EL (cell line): ENCODE measurements at places on chromosomes 4 and X.
A peak's percentile ranks its signal among the peaks of the same experiment; 100 is the strongest.

GRCh38 chr4:42150653-42151567, 1.5 kb downstream of the BEND4 start:
- DNase-seq = no peak

GRCh38 chr4:6239968-6240367, 29.7 kb upstream of the WFS1 start:
- no peak for DNase-seq

GRCh38 chrX:45623266-45623665, 422.6 kb upstream of the DIPK2B start:
- DNase-seq = peak; percentile 87

DNA sequence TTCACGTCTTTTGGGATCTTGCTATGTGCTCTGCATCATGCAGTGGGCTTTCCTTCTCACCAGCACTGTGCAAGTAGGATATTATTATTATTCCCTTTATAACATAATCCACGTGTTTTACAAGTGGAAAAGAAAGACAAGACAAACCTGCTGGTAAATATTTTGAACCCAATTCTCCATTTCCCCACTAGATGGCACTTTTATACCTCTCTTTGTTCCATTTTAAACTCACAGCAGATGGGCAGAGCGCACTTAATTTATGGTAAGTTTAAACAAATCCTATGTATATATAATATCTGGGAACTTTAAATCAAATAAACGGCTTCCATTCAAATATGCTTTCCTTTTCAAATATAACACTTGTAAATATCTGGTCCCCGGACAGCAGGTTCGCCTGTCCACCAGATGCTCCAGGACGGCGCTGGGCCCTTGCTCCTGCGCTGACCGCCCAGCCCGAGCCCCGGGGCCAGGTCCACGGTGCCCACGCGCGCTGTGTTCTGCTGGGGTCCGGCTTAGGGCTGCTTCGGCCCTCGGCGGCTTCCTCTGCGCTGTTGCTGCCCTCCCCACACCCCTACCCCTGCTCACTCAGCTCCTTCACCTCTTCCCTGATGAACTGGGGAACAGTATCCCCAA, 31.1 kb downstream of the F11 start:
- DNase-seq = peak; percentile 54

- DNase-seq = no peak
Observed at GRCh38 chr4:182380771-182381181, 137.6 kb downstream of the TENM3 start.

- DNase-seq = peak; percentile 23
Observed at GRCh38 chrX:141278306-141278705, 36.0 kb upstream of the SPANXC start.

DNA sequence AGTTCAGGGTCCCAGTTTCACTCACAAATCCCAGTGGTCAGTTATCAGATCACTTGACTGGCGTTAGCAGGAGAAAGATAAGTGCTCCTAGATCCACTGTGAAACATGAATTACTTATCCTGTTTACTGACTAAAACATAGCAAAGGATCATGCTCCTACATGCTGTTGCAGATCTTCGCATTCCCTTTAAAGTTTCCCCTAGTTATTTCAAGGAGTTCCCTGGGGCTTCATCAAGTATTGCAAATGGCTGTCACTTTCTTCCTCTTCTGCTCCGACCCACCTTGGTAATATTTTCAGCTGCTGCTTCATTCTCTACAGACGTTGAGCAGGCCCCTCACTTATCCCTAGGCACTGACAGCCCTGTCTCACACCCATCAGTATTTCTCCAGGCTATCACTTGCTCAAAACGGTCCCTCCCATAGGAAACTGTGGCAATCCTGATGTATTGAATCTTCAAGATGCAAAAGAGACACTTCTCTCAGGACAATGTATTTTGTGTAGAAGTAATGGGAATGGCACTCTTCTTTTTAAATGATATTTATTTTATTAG, 466.0 kb downstream of the INPP4B start:
- no peak for DNase-seq

DNA sequence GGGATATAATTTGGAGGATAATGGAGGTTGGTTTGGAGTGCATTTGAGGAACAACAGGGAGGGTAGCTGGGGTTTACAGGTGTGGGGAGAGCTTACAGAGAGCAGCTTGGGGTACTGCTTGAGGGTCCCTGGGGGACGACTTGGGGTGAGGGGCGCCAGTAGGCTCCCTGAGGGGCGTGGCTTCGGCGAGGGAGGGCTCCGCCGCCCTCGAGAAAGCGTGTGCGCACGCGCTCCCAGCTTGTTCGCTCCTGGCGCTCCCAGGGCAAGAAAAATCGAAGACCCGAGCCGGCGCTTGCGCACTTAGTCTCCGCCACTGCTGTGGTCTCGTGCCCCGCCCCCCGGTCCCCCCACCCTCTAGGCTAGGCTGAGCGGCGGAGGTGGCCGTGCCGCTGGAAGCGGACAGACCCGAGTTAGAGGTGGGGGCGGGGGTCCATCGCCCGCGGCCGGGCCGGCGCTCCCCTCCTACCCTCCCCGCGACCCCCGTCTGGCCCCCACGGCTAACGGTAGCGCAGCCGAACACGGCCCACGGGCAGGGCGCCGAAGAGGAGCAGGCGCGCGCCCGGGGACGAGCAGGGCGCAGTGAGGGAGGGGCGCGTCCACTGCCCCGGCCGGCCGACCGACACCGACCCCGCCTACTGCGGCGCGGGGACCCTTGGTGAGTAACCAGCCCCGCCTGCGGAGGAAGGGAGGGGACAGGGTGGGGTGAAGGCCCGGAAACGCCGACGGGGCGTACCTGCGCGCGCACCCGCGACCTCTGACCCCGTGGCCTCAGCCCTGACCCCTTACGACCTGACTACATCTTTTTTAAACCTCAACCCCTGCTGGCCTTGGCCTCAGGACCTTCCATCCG, 5.4 kb upstream of the CCDC120 start:
- peak; percentile 46 for DNase-seq

- no peak for DNase-seq
Observed at GRCh38 chr4:102578819-102579218, 77.7 kb downstream of the NFKB1 start.

DNA sequence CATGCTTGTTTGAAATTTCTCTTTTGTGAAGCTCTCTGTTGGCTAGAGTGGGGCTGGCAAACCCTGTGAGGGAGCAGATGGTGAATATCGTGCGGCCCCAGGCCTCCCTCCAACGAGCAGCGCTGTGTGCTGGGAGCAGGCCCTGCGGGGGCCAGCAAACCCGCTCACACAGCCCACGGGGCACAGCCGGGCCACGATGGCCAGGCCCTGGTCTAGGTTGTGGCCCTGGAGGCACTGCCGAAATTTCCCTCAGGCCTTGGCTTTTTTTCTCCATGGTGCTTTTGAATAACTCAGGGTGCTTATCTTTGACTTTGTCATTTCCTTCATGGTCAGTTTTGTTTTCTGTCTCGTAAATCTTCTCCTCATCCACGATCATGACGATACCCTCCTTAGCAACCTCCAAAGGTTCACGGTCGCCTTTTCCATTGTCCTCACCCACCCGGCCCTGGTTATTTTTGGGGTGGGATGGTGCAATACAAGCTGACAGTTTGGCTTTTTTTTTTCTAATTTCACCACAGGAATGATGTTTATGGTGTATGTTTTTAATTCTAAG, 20.7 kb downstream of the PCGF3 start:
- DNase-seq = no peak

DNA sequence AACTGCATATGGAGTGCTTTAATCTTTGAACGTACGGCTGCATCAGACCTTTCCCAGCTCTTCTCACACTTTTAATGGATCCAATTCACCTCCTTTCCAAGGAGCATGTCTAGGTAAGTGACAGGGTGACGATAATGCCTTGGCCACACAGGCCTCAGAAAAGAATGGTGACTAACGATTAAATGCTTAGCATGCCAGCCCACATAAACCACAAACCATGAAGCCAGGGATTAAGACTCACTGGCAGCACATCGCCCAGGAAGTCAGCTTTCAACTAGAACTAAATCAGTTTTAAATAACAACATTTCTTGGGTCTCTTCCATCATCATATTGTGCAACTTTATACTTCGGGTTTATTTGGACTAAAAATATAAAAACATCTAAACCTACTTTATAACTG, 28.7 kb downstream of the INPP4B start:
- DNase-seq = peak; percentile 95

GRCh38 chr4:157616741-157617472, 396.4 kb downstream of the GRIA2 start:
- DNase-seq = no peak

- DNase-seq = no peak
Observed at GRCh38 chr4:96972920-96973319, 1133.0 kb downstream of the PDHA2 start.

DNA sequence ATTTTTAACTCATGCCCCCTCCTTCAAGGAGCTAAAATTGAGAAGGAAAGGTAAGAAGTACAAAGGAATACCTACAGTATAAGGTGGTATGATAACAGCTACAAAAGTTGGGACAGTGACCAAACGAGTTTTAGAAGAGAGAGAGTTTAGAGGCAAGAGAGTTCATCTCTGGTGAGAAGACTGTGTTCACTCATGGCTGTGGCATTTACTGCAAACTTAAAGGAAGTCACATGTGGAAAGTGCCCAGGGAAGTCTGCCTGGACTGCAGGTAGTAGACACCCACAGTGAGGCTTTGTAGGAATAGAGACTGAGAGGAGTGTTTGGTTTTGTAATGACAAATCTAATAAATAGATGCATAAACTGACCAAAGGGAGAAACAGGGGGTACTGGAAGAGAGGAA, 493.5 kb downstream of the IL15 start:
- DNase-seq = peak; percentile 18

DNA sequence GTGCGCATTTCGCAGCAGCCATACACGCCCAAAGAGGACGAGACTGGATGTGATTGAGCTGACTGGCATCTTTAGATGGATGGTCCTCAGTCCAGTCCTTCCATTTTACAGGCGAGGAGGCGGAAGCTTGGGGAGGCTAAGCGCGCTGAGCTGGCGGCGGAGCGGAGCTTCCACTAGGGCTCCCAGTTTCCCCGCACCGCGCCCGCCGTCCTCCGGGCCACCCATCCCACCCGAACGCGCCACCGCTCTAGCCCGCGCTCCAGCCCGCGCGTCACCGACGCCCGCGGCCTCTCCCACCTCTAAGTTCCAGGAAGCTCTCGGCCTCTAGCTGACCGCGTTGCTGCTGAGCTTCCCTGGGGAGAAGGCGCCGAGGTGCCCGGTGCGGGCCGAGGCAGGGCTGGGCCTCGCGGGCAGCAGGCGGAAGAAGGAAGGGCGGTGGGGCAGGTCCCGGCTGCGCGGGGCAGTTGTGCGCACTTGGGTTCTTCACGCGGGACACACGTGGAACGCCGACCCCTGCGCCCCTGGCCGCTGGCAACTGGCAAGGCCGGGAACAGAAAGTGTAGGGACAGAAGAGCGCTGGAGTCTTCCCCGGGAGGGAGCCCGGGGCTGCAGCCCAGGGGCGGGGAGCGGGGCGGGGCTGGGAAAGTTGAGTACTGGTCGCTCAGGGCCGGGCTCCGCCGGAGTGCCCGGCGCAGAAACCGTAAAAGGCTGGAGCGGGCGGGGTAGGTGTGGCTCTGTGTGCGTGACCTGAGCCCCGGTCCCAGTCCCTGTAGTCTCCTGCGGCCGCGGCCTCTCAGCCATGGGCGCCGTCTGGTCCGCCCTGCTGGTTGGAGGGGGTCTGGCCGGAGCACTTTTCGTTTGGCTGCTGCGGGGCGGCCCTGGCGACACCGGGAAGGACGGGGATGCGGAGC, at the start of gene STBD1:
Gene STBD1, plus strand, starts transcription at position 763 of the 911 bp plus-strand sequence. Its CDS starts 37 bp downstream, at position 800.
- peak; percentile 73 for DNase-seq

DNA sequence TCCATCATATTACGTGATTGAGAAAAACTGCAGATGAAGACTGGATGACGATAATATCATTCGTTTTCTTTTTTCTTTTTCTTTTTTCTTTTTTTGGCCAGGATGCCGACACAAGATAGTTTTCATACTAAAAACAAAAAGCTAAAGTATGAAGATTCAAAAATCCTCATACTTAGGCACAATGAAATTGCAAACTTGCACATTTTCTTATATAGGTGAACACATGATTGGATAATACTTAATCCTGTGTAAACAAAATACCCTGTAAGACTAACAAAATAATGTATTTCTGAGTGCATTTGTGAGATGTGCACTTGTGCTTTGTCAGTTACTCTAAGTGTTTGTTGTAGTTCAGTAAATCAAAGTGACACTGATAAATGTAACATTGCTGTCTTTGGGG, 568.9 kb downstream of the ANKRD50 start:
- DNase-seq = no peak

DNA sequence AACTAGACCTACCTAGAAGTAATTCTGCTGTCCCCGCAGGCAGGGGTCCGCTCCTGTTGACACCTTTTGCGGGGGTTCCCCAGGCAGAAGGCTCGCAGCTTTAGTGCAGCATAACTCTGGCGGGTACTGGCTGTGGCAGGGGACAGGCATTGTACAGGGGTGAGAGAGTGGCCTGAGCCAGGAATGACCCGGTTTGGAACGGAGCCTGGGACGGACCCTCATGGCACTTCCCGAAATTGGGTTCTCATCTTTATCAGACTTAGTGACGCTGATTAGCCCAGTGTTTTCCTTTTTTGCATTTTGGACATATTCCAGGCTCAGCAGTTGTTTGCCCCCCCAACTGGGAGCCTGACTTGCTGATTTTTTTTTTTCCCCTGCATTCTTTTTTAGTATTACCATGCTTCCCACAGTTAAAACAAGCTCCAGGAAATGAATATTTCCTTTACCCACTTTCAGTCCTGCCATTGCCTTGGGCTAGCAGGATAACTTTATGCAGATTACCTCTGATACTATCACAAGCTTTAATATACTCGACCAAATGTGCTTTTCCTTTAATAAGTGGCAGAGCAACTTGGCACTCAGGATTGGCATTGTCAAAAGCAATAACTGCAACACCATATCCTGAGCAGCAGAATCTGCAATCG, 55.8 kb upstream of the WDR1 start:
- peak; percentile 17 for DNase-seq
